ENCODE measurements at places on chromosomes 2 and 18. TPM values are rescaled to one million over a fixed set of nuclear protein-coding genes. Genes with fewer than 3 reads are reported as not detected.

GRCh38 chr18:39037925-39038324 is 1472.3 kb upstream of the CELF4 start:
- no peak overlapping the region for H3K27ac ChIP-seq
- DNase-seq = no peak
- no peaks in the 10 kb centered on the region for H3K36me3 ChIP-seq

- H3K27me3 ChIP-seq = no peaks in the 10 kb centered on the region
- H3K4me3 ChIP-seq = no peak overlapping the region
- no peaks in the 10 kb centered on the region for H3K36me3 ChIP-seq
- H3K27ac ChIP-seq = no peak overlapping the region
- H3K4me1 ChIP-seq = peaks cover 10% of the 10 kb centered on the region
- no peak for DNase-seq
These were observed 14.1 kb downstream of the CTDP1 start for GRCh38 chr18:79693561-79694205.

- H3K36me3 ChIP-seq = no peaks in the 10 kb centered on the region
- H3K4me3 ChIP-seq = no peak overlapping the region
- peak; percentile 46 for DNase-seq
- H3K27me3 ChIP-seq = peaks cover 54% of the 10 kb centered on the region
These were observed 5.3 kb downstream of the GLI2 start for GRCh38 chr2:120740765-120741524.

DNA sequence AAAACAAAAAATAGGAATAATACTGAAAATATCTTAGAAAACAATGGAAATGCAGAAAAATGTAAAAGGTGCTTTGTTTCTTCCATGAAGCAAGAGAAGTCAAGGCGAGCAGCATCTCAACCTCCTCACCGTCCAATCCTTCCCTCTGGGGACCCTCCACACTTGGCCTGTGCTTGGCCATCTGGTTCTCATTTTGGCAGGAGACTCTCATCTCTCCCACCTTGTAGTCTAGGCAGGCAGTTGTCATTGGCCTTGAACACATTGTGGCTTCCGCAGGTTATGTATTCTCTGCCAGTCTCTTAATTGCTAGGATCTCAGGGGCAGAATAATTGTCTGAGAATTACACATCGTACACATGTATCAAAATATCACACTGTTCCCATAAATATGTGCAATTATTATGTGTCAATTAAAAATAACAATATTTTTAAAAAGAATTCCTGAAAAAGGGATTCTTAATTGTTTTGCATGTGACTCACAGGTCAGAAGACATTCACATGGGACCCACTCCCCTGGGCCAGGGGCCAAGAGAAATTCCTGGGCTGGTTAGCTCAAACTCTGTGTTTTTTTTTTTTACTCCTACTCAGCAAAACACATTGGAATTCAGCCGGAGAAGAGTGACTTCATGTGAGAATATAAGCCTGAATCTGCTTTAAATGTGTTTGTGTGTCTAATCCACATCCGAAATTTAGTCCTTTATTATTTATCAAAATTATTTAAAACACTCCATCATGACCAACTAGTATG is 14.0 kb upstream of the ANKRD62 start:
- no peaks in the 10 kb centered on the region for H3K36me3 ChIP-seq
- no peak overlapping the region for H3K4me3 ChIP-seq
- peaks cover 5% of the 10 kb centered on the region for H3K27me3 ChIP-seq
- DNase-seq = no peak
- H3K4me1 ChIP-seq = no peaks in the 10 kb centered on the region

GRCh38 chr2:17752246-17752645 is 1.4 kb downstream of the SMC6 start:
- H3K36me3 ChIP-seq = no peaks in the 10 kb centered on the region
- no peaks in the 10 kb centered on the region for H3K27me3 ChIP-seq
- H3K4me1 ChIP-seq = peaks cover 15% of the 10 kb centered on the region
- no peak overlapping the region for H3K4me3 ChIP-seq
- DNase-seq = no peak

- H3K4me3 ChIP-seq = no peak overlapping the region
- peak overlapping the region; percentile 25 for H3K27ac ChIP-seq
- peak; percentile 25 for DNase-seq
- H3K36me3 ChIP-seq = no peaks in the 10 kb centered on the region
These were observed 62.1 kb upstream of the SLC16A14 start for GRCh38 chr2:230130668-230131364.

DNA sequence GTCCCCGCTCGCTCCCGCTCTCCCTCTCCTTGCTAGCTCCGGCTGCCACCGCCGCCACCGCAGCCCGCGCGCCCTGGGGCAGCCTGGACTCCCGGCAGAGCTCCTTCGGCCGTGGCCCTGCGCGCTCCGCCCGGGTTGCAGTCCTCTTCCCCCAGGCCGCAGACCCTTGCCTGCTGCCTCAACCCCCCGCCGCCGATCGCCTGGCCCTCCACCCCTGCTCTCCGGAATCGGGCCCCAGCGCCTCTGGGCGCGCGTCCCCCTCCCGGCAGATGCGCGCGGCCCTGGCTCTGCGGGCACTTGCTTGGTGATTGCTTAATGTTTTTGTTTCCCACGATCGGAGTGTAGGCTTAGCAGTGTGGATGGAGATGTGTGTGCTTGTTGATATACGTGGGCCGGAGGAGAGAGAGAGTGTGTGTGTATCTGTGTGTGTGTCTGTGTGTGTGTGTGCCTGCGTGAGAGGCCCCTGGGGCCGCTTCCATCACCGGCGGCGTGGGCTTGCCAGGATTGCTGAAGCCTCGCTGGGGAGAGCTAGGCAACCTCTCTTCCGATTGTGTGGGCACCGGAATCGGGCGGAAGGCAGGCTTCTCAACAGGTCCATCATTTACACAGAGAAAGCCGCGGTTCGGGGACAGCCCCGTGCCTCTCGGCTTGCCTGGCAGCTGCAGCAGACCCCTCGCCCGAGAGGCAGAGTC is 877 bp downstream of the INHBB start:
- H3K27me3 ChIP-seq = peaks cover 56% of the 10 kb centered on the region
- H3K36me3 ChIP-seq = no peaks in the 10 kb centered on the region
- no peak overlapping the region for H3K27ac ChIP-seq
- H3K4me1 ChIP-seq = peaks cover 39% of the 10 kb centered on the region
- no peak overlapping the region for H3K4me3 ChIP-seq

CCDC74B gene
- 3.8 TPM for total RNA-seq

Data from hepatocyte (in vitro differentiated cells).